ENCODE measurements at places on chromosomes 12 and 14. TPM values are rescaled to one million over a fixed set of nuclear protein-coding genes. Genes with fewer than 3 reads are reported as not detected.

DNA sequence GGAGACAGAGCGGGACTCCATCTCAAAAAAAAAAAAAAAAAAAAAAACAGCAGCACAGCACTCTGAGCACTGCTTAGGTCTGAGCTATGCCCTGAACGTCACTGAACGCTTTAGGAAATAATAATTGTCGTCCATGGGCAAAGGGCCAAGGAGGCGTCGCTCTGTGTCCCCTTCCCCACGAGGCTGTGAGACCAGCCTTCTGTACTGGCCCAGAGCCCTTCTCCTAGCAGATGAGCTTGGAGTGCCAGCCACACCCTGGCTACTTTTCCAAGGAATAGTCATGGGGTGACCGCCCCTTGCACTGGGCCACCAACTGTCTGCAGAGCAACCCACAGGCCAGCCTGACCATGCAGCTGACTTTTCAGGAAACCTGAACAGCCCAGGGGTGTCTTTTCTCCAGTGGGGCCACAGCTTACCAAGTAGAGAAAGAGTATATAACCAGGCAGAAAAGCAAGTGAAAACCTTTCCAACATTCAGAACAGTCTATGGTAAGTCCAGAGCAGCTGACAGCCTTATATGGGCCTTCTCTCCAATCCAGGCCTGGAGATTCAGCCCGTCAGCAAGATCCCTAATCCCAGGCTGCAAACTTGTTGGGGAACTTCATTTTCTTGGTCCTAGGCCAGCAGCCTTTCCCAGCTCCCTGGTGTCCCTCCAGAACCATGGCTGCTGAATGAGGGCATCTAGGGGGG, 28.5 kb downstream of the CD9 start:
- no peak for DNase-seq

DNA sequence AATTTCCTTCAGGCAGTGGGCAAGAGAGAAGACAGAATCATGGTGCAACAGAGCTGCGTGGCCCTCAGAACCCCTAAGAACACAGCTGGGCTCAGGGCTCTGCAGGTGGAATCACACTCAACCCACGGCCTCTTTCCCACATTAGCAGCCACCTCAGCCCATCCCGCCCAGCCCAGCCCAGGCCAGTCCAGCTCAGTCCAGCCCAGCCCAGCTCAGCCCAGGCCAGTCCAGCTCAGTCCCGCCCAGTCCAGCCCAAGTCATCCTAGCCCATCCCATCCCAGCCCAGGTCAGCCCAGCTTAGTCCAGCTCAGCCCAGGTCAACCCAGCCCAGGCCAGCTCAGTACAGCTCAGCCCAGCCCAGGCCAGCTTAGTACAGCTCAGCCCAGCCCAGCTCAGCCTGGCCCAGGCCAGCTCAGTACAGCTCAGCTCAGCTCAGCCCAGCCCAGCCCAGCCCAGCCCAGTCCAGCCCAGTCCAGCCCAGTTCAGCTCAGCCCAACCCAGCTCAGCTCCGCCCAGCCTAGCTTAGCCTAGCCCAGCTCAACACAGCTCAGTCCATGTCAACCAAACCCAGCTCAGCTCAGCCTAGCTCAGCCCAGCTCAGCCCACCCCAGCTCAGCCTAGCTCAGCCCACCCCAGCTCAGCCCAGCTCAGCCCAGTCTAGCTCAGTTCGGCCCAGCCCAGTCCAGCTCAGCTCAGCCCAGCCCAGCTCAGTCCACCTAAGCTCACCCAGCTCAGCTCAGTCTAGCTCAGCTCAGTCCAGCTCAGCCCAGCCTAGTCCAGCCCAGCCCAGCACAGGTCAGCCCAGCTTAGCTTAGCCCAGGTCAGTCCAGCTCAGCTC, 183.1 kb downstream of the TMEM121 start:
- no peak for DNase-seq

TRIM9 gene
- total RNA-seq: 0.69 TPM

- DNase-seq: no peak
Measured at GRCh38 chr12:125473501-125473900, 408.3 kb downstream of the AACS start.

DNA sequence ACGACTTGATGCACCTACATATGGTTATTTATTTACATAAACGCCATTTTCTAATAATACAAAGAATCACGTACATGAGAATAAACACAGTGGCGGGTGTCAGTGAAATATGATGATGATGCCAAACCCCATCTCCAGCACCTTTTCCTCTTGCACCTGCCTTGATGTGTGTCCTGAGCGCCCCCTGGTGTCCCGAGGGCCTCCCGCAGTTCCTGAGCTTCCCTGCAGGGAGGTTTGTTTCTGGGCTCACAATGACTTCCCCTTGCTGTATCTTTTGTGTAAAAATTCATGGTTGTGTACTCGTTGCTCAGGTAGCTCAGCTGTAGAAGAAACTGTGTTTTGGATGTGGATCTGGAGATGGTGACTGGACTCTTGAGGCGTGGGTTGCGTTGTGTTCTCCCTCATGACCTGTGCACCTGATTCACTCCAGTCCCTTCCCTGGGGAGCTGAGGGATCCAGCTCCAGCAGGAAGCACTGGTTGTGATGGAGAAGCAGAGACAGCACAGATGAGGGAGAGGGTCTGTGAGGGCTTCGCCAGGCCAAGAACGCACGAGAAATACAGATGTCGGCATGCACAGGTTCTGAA, 1037.8 kb downstream of the TMEM121 start:
- DNase-seq: no peak
